ENCODE measurements at places on chromosomes 4 and X.

- no peak for DNase-seq
Measured at GRCh38 chr4:75745721-75746199, 21.4 kb downstream of the USO1 start.

GRCh38 chrX:15356444-15356843 lies 21.1 kb upstream of the PIGA start:
- no peak for DNase-seq

- DNase-seq, result no peak
Measured at GRCh38 chr4:54942721-54943120, 182.7 kb downstream of the KDR start.

GRCh38 chrX:125308653-125309052 lies 11.0 kb upstream of the TEX13C start:
- DNase-seq, result no peak

- no peak for DNase-seq
Measured at GRCh38 chrX:100208076-100208475, 202.0 kb downstream of the PCDH19 start.

DNA sequence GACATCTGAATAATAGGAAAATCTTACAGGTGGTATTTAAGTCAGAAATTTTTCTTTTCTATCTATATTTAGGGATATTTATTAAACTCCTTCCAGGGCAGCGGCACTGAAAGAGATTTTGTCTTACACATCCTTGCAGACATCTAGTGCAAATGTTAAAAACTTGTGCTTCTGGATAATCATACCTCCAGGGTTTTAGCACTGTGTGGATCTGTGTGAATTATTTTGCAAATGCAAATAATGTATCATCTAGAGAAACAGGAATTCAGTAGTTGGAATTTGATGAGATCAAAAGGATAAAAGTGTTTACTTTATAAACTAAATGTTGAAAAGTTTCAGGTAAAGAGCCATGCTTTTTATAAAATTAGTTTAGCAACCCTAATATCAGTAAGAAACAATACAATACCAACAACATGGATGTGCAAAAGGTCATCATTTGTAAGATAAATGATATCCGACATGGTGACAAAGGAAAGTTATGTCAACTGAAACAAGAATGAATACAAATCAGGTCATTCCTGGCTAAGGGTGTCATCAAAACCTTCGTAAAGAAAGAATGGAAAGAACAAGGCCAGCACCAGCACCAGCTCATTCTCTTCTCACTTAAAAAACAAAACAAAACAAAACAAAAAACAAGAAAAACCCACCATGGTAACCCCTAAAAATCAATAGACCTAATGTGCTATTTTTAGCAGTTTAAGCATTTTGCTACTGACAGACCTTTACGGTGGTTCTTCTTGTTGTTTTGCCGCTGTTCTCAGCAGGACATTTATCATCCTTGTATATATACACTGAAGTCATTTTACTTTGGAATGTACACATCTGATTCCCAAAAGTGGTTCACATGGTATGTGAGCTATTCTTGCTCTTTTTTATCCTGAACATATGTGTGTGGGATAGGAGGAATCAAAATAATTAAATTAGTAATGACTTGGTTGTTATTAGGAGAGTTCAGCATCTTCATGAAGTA lies 219.7 kb upstream of the NDST3 start:
- no peak for DNase-seq

DNA sequence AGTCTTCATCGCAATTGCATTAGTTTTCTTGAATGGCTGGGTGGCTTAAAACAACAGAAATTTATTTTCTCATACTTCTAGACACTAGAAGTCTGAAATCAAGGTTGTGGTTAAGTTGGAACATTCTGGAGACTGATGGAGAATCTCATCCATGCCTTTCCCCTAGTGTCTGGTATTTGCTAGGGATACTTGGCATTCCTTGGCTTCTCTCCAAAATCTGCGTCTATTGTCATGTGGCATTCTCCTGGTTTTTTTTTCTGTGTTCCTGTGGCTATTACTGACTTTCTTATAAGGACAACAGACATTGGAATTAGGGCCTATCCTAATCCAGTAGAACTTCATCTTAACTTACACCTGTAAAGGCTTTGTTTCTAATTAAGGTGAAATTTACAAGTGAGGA lies 272.8 kb upstream of the EPHA5 start:
- DNase-seq, result no peak

GRCh38 chr4:153075836-153076518 lies 128.3 kb upstream of the TRIM2 start:
- DNase-seq, result no peak

- DNase-seq, result no peak
Measured at GRCh38 chr4:3426465-3427133, 15.2 kb upstream of the HGFAC start.

GRCh38 chrX:56505866-56506265 lies 57.6 kb upstream of the UBQLN2 start:
- DNase-seq, result no peak

- no peak for DNase-seq
Measured at GRCh38 chrX:47169726-47170515, 23.7 kb upstream of the UBA1 start.

- DNase-seq, result peak; percentile 96
Measured at GRCh38 chr4:86452924-86453531, 93.2 kb upstream of the MAPK10 start.

- DNase-seq, result no peak
Measured at GRCh38 chr4:8155048-8155447, 3.6 kb downstream of the ABLIM2 start.

- no peak for DNase-seq
Measured at GRCh38 chr4:42786350-42787078, 106.0 kb upstream of the GRXCR1 start.

DNA sequence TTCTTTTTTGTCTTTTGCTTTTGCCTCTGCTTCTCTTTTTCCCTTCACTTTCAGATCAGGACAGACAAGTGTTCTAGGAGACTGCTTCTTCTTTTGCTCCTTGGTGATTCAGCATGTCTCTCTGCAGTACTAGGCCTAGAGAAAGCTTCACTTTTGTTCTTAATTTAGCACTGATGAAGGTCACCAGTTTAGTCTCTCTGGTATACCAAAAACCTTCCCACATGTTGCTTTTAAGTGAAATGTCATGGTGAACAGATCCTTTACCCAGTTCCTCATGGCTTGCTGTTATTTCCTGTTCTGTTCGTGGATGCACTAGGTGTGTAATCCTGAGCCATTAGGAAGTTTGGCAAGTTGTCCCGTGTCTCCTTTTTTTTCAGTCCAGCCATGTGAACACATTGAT lies 53.3 kb downstream of the NBDY start:
- no peak for DNase-seq

DNA sequence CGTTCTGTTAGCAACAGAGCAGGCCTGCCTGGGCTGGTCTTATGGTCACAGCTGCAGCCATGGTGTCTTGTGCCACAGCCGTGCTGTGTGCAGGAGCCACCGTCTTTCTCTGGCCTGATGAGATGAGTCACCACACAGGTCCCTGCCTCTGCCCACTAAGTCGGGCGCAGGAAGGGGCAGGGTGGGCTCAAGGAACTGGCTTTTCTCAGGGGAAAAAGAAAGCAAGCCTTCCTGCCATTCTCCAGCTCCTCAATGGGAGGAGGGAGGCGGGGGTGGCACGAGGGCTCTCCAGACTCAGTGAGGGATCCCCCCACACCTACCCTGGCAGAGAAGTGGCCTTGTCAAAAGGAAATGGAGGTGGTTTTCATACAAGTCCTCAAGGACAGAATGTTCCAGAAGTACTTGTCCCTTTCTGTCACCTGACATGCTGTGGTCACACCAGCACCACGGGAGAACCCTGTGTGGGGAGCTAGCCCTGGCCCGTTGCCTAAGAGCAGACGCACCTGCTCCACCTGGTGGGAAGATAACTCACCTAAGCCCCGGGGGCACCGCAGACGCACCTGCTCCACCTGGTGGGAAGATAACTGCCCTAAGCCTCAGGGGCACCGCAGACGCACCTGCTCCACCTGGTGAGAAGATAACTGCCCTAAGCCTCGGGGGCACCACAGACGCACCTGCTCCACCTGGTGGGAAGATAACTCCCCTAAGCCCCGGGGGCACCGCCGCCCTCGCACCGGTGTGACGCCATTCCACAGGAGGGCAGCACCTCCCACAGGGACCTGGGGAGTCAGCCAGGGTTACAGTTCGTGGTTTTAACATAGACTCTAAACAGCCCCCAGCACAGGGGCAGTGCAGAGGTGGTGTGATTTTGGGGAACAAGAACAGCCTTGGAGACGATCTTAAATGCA lies 18.5 kb downstream of the UVSSA start:
- no peak for DNase-seq

DNA sequence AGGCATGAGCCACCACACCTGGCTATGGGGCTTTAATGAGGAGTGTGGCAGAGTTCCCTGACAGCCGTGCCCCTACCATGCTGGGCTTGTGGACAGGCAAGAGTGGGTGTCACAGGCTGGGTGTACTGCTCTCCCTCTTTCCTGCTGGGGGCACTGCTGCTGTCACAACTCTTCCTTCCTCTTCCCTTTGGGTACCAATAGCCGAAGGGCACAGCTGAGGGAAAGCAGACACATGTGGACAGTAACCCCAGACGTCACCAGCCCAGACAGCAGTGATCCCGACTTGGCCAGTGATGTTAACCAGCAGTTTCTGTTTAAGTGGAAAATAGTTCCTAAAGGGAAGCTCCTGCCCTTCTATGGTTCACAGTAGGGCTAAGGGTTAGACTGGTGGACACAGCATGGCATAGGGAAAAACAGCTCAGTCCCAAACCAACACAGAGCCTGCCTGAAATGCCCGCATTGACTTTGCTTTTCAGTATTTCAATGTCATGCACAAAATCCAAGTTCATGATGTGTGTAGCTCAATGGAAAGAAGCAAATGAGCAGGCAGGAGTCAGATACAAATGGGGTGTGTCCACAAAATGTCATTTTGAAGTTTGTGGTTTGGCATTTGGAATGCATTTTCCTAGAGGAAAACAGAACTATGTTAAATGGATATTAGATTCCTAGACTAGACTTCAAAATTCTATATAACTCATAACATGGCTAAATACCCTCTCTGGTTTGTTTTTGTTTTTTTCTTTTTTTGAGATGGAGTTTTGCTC lies 24.9 kb upstream of the DDX3X start:
- no peak for DNase-seq

DNA sequence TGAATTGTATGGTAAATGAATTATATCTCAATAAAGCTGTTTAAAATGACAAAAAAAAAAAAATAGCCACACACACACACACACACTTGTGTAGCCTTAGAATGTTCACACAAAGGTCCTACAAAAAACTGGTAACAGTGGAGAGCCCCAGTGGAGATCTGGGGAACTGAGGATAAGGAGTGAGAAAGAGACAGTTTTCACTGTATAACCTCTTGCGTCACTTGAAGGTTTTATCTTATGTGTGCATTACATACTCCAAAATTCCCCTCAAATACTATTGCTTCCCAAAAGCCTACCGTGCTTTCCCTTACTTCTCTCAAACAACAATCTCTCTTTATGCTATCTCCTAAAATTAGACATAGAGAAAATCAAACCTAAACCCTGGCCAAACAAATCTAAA lies 67.8 kb downstream of the SMC1A start:
- no peak for DNase-seq

- no peak for DNase-seq
Measured at GRCh38 chrX:56216332-56216731, 15.8 kb upstream of the KLF8 start.

- DNase-seq, result no peak
Measured at GRCh38 chr4:56871371-56871866, 36.3 kb upstream of the REST start.

DNA sequence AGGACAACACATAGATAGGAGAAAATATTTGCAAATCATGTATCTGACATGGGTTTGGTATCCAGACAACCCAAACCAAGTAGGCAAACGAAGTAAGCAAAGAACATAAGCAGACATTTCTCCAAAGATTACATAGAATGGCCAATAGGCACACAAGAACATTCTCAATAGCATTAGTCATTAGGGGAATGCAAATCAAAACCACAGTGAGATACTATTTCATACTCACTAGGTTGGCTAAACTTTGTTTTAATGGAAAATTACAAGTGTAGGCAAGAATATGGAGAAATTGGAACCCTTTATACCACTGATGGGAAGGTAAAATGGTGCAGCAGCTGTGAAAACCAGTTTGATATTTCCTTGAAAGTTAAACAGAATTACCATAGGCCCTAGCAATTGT lies 74.7 kb downstream of the CHRNA9 start:
- no peak for DNase-seq

DNA sequence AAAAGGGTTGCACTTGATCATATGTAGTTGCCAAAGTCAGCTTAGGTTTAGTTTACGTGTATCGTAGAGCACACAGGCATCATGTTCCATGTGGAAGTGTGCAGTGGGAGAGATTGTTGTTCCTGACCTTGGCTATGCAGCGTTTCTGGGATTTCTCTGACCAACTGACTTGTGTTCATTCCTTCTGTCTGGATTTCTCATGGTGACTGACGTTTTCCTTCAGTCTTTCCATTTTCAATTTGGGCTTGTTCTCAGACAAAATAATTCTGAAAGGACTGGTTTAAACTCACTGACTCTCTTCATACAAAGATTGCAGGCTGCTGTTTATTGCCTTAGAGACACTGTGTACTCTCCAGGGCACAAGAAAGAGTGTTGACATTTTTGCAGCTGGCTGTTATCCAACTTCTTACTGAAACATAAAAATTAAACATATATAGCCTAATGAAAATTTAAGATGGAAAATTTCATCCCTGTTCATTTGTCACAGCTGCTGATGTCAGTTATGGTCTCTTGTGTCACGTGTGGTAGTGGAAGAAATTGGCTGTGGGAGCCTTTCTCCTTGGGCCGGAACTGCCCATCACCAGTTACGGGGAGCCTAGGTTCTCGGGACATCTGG lies 95.4 kb downstream of the TNIP2 start:
- DNase-seq, result no peak

DNA sequence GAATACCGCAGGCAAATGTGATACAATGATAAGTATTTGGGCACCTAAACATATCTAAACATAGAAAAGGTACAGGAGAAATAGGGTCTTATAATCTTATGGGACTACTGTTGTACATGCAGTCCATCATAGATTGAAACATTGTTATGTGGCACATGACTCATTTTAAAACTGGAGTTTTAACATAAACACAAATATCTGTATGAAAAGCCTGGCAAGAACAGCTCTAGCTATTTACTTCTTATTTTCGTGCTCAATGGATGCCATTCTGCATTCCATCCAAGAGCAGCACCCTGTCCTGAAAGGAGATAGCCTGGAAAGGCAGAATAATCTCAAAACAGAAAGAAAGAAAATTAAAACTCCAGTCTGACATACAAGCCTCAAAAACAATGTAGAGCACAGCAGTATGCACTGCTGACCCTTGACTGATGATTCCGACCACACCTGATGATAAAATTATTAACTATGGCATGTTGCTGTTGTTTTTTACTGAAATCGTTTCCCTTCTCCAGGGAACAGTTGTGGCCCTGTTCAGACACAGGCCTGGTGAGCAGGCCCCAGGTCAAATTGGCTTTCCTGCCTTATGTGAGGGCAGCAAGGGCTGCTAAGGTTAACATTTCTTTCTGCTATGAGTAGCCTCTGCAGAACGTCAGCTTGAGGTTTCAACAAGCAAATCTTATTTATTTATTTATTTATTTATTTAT lies 152.7 kb downstream of the APBB2 start:
- DNase-seq, result no peak

- no peak for DNase-seq
Measured at GRCh38 chrX:103386332-103386731, 10.0 kb downstream of the BEX3 start.
